Choroid plexus epithelial cell (primary cell): ENCODE measurements at places on chromosomes 5 and 9.
A peak's percentile ranks its signal among the peaks of the same experiment; 100 is the strongest.

- DNase-seq = no peak
These were observed 72.2 kb downstream of the C9orf50 start for GRCh38 chr9:129548571-129549135.

- peak; percentile 80 for DNase-seq
These were observed 708 bp upstream of the CSNK1G3 start for GRCh38 chr5:123511290-123511647.

- no peak for DNase-seq
These were observed 134.0 kb upstream of the MYO10 start for GRCh38 chr5:17069995-17070511.

DNA sequence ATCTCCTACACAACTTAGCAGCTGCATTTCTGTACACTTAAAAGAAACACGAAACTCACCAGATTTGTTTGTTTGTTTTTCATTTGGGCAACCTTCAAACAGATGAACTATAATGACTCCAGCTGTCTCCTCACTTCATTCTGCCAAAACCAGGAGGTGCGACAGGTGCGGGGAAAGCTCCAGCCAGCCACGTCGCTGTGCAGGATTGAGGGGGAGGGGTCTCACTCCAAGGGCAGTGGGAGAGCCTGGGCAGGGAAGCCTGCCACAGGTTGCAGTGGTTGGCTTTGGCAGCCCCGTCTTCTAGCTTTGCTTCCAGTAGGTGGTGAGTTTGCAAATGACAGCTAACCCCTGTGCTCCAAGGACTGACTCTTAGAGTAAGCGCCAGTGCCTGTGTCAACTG is 215.8 kb downstream of the CEMIP2 start:
- no peak for DNase-seq

- DNase-seq = no peak
These were observed 346.4 kb downstream of the BNC2 start for GRCh38 chr9:16524078-16524477.

GRCh38 chr5:26942481-26942880 is 95.9 kb downstream of the CDH9 start:
- peak; percentile 90 for DNase-seq

- no peak for DNase-seq
These were observed 42.9 kb downstream of the TRIP13 start for GRCh38 chr5:935510-936084.

DNA sequence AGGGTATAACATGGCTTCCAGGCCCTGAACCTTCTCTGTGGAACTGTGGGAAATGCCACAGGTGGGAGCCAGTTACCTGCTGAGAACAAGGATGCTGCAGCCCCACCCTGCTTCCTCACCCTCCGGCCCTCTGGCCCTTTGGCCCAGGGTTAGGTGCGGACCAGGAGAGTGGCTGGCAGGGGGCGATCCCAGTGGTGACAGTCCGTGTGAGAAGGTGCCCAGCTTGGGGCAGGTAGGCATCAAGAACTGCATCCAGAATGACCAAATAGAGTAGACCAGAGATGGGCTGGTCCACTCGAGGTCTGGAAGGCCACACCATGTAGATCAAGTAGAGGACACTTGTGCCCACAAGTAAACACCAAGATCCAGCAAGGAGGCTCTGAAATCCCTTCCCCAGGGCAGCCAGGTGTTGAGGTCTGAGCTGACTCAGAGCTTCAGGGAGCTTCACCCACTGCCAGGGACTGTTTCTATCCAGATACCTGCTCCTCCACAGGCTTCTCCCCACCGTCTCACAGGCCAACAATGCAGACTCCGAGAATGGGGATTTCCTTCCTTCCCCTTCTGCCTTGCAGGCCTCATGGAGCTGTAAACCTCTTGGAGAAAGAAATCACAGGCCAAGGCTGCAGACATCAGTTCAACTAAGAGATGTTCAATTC is 61.4 kb upstream of the ZSWIM6 start:
- no peak for DNase-seq

- DNase-seq = no peak
These were observed 35.3 kb upstream of the POMT1 start for GRCh38 chr9:131467214-131467935.

- no peak for DNase-seq
These were observed 220.6 kb downstream of the FBN2 start for GRCh38 chr5:128317481-128317880.

GRCh38 chr9:127873223-127873691 is 4.2 kb downstream of the AK1 start:
- DNase-seq = no peak

- no peak for DNase-seq
These were observed 9.4 kb downstream of the LCP2 start for GRCh38 chr5:170288151-170288550.
